ENCODE measurements at places on chromosomes 12 and 14. TPM values are rescaled to one million over a fixed set of nuclear protein-coding genes. Genes with fewer than 3 reads are reported as not detected.

The LRP1-AS gene
- 0.45 TPM for polyA plus RNA-seq

- DNase-seq: no peak
These were observed 30.7 kb downstream of the DAD1 start for GRCh38 chr14:22558221-22558913.

The CLEC4A gene
- 2.7 TPM for polyA plus RNA-seq

GRCh38 chr12:109232731-109233130 lies 76.4 kb downstream of the FOXN4 start:
- no peak for DNase-seq

The NINJ2 gene
- 3.2 TPM for polyA plus RNA-seq

DNA sequence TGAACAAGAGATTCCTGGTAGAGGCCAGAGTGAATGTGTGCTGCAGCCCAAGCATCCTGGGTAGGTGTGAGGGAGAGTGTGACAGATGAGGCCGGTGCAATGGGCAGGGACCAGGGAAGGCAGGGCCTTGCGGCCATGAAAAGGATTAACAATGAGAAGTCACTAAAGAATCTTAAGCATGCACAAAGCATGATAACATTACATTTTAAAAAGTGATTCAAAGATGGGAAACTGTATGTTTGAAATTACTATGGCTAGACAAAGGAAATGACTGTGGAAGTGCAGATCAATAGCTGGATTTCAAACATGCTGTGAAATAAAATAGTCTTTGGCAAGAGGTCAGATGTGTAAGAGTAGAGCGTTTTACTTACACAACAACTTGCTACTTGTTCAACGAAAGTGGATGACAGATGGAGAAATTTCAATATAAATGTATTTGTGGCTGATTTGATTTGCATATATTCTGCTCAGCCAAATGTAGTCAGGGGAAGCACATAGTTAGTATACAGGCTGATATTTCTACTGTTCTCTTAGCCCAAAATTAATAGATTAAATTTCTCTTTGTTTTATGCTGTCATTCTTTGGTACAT lies 175.5 kb downstream of the CCDC59 start:
- no peak for DNase-seq

The KRT74 gene
- polyA plus RNA-seq: not detected
